ENCODE measurements at places on chromosomes 12 and 14.

DNA sequence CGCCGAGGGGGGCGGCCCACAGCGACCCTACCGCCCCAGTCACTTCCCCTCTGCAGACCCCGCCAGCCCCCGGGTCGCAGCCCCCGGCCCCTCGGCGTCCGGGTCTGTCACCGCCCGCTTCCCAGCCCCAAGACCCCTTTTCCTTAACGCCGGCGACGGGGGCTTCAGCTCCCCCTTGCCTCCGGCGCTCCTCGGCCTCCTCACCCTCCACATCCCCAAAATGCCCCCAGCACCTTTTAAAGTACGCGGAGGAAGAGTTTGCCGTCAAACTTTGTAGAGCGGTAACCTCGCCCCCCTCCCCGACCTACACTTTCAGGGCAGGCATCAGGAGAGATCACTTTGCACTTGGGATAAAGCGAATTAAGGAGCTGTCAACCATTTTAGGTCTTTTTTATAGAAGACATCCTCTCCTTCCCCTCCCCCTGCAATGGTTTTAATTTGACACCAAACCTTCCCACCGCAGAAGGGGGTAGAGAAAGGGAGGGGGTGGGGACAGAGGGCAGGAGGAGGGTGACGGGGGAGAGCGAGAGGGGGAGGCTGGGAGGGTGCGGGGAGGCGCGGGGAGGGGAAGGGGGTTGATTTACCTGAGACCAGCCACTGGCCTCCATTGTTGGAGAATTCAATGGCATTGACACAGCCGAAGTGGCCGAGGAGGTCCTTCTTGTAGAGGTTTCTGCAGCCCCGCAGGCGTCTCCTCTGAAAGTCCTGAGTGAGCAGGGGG lies 578 bp downstream of the DCAF5 start:
- no peak for DNase-seq

GRCh38 chr14:49512571-49512970 lies 73.6 kb downstream of the RPS29 start:
- no peak for DNase-seq

DNA sequence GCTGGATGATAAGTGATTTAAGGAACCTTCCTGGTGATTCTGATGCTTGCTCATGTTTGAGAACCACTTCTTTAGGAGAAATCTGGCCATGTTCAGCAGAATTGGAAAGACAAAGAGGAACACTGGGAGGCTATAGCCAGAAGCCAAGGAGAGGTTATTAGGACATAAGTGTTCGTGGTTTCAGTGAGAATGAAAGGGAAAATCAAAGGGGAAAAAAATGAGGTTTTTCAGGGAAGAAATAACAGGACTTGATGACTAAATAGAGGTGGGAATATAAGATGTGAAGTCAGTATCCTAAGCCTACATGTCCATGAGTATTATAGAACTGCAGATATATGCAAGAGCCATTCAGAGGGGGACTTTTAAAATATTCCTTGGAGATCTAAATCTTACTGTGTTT lies 95.6 kb downstream of the DAAM1 start:
- no peak for DNase-seq

DNA sequence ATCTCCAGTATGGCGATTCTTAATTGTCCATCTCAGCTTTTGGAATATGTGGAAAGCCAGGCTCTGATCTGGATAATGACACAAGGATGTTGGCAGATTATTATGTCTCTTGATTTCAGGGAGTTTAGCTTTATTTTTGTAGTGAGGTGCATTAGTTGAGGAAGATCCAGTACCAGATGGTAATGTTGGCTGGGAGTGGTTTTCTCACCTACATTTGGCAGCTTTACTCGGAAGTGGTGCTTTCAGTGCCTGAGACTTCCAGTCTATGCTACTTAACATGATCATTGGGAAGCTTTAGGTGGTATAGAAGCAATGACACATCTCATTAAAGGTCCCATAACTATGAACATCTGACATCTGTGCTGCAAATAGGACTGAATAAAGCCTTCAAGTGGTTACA lies 7.5 kb downstream of the SLC15A5 start:
- no peak for DNase-seq

GRCh38 chr12:75975702-75976101 lies 55.9 kb downstream of the PHLDA1 start:
- no peak for DNase-seq

DNA sequence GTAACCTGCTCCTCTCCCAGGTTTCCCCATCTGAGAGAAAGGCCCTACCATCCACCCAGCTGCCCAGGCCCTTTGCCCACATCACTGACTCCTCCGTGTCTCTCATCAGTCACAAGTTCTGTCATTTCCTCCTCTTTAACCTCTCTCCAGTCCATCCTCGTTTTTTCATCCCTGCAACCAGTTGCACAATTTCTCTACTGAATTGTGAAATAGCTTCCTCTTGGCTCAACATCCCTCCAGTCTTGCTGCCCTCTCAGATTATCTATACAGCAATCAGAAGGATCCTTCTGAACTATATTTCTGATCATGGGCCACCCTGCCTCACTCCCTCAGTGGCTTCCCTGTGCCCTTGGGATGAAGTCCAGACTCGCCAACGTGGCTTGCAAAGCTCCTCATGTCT lies 6.8 kb downstream of the FAM161B start:
- DNase-seq, result peak; percentile 3

DNA sequence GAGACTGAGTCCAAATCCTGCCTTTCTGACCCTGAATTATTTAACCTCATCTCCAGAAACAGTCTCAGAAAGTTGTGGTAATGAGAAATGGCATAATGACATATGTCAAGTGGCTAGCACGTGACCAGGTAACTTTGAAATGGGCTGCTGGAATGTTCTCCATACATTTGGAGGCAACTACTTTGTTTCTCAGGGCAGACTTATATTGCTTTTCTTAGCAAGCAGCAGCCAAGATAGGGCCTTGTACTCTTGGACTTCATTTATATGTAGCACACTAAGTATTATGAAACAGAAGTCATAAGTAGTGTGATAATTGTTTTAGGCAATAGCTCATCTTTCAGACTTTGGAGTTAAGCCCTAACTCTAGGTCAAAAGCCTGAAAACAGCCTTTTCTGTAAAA lies 494.7 kb downstream of the NPAS3 start:
- DNase-seq, result no peak

Measured in AG04450 (cell line).